ENCODE measurements at places on chromosomes 4 and X.

- peak; percentile 39 for DNase-seq
Observed at GRCh38 chrX:6228720-6229119, at the start of gene NLGN4X. Gene NLGN4X, minus strand, starts transcription at chrX:6228867. Its CDS starts 77,401 bp downstream, at chrX:6151466.

- no peak for DNase-seq
Observed at GRCh38 chr4:78296261-78296660, 239.1 kb downstream of the FRAS1 start.

GRCh38 chrX:54920610-54921426, at the start of gene TRO:
Gene TRO, plus strand, starts transcription at chrX:54920824. Its CDS starts 1,423 bp downstream, at chrX:54922247.
- DNase-seq: peak; percentile 17

- peak; percentile 59 for DNase-seq
Observed at GRCh38 chr4:7761720-7762119, 177.9 kb downstream of the AFAP1 start.

- no peak for DNase-seq
Observed at GRCh38 chr4:124111922-124112321, 600.6 kb downstream of the ANKRD50 start.

GRCh38 chrX:74467656-74468055, 46.4 kb downstream of the SLC16A2 start:
- no peak for DNase-seq

DNA sequence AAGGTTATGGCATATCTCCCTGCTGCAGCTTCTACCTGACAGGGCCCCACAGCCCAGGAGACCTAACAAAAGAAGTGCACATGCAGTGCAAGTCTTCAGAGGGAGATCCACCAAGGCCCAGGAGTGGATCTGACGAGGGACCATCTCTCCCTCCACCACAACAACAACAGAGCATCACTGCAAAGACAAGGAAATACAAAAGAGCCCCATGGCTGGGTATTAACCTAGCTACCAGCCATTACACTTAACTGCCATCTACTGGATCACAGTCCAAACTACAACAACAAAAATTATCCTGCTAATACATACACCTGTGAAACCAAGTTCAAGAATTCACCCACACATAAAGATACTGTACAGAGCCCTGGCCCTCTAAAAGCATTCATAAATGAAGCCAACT, 280.2 kb upstream of the SLC7A11 start:
- DNase-seq: no peak

GRCh38 chr4:108391701-108392455, 223.1 kb upstream of the LEF1 start:
- DNase-seq: no peak

DNA sequence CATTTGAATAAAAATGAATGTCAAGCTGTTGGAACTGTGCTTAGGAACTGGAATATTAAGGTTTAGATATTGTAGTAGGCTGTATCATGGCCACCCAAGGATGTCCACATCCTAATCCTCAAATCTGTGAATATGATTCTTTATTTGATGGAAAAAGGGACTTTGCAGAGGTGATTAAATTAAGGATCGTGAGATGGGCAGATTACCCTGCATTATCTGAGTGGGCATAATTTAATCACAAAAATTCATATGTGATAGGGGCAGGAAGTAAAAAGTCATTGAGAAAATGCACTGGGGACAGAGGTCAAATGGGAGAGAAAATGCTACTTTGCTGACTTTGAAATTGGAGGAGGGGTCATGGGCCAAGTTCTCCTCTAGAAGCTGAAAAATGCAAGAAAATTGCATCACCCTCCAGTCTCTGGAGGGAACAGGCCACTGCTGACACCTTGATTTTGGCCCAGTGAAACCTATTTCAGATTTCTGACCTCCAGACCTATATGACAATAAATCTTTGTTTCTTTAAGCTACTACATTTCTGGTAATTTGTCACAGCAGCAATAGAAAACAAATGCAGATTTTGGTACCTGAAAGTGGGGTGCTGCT, 521.4 kb downstream of the PCDH7 start:
- no peak for DNase-seq

DNA sequence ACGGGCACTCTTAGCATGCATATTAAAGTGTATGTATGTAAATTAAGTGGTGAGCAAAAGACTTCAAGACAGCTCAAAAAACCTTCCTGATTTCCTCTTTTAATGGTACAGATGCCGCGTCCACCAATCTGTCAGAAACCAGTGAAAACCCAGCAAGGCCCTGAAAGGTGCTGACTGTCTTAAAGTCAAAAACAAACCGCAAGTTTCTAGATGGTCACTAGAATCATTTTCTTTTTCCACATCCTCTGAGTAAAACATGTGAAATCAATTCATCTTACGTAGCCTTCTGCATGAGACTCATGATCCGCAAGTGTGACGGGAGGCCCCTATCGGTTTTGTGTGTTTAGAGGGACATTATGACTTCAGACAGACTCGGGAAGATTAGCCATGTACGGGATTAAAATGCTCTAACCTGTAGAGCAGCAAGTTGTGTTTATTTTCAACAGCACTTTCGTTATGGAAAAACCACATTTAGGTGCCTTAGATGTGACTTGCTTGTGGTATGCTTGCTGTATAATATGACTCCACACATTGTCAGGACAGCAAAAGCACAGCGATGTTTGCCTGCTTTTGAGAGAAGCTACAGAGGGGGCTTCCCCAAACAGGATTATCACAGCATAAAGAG, 88.2 kb upstream of the STS start:
- no peak for DNase-seq

Measured in hippocampal formation (tissue), 2 donors.